Mesenteric fat pad (tissue), 1 donor: ENCODE measurements at places on chromosomes 11 and 22.

- no peak for DNase-seq
Observed at GRCh38 chr22:21030621-21031544, 1.5 kb downstream of the SLC7A4 start.

- no peak for DNase-seq
Observed at GRCh38 chr11:49995565-49995964, 13.2 kb upstream of the OR4C12 start.

DNA sequence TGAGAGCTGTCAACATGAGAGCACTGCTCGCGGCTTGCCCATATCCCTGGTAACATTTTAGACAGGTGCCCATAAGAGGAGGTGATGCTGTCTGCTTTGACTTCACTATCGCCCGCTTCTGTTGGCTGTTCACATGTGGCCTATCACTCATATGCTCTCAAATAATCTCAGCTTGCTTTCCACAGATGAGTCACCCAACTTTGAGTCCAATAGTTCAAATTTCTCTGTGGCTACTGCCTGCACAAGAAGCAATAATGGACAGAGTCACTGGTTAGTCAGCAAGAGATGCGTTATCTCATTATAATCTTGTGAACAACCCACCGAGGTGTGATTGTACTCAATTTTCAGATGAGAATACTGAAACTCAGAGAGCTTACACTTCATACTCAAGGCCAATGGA, 1714.1 kb downstream of the LRRC4C start:
- DNase-seq: no peak

DNA sequence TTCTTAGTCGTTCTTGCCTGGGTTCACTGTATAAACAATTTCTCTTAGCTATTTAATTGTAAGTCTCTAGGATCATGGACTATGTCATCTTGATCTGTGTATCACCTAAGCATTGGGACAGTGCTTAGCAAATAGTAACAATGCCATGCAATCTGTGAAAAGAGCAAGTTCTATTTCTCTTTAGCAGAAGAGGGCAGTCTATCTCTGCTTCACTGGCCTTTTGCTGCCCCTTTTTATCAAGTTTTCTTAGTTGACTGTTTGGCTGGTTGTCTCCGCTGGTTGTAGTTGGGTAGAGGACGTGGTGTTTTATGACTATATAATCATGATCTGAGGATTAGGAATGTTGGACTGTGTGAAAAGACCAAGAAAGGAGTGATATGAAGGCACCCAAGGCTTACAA, 315.0 kb downstream of the JRKL start:
- DNase-seq: no peak

DNA sequence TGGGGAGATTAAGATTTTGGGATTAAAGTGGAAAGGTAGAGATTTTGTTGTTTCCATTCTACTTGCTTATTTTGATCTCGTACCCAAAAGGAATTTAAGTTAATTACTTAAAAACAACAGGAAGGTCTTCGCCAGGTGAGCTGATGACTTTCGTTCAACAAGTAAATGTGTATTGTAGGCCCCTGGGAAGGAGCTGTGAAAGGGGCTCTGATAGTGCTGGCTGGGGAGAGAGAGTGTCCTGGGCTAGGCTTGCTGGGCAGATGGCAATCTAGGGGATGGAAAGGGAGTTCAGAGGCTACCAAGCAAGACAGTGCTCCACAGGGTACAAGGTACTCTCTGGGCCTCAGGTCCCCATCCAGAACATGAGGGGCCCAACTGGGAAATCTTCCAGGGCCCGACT, 189.4 kb downstream of the CEP164 start:
- DNase-seq: no peak

DNA sequence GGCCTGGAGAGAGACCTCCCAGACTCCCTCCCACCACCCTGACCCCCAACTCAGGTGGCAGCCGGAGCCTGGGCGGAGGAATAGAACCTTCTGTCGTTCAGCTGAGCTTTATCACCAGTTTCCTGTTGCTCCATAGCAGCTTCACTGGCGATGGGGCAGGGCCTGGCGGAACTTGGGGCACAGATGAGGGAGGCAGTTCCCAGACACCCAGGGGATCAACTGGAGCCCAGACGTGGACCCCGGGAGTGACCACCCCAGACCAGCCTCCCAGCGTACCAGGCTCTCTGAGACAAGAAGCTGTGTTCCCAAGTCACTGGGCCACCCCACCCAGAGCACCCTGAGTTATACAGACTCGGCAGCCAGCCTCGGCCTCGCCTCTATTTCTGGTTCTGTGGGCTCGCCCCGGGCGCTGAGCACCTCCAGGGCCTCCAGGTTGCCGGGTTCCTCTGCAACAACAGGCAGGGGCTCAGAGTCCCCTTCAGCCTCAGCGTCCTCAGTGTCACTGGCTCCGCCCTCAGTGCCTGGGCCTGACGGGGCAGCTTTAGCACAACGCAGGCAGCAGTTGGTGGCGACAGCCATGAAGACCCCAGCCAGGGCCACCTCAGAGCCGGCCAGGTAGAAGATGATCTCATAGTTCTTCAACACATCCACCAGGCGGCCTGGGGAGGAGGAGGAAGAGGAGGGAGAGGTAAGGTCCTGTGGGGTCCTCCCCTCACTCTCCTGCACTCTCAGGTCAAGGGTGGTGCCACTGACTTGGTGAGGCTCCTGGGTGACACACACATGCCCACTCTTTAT, 5.7 kb downstream of the SLC16A8 start:
- no peak for DNase-seq

- no peak for DNase-seq
Observed at GRCh38 chr11:105741488-105742020, 131.7 kb downstream of the GRIA4 start.

DNA sequence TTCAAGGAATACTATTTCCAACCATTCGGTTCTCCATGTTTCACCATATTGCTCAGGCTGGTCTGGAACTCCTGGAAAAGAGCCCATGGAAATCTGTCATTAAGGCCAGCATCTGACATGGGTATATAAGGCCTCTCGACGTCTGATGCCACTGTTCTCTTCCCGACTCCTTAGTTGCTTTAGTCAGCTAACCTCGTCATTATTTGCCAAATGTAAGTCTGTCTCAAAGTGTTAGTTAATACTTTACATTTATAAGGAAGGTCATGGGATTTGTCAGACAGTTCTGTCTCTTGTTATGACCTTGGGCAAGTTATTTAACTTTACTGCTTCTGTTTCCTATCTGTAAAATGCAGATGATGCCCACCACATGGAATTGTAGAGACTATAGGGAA, 1.6 kb downstream of the MRPL48 start:
- no peak for DNase-seq

- DNase-seq: no peak
Observed at GRCh38 chr11:68355471-68355870, 43.1 kb downstream of the LRP5 start.

- no peak for DNase-seq
Observed at GRCh38 chr11:121348220-121348875, 55.8 kb downstream of the SC5D start.

DNA sequence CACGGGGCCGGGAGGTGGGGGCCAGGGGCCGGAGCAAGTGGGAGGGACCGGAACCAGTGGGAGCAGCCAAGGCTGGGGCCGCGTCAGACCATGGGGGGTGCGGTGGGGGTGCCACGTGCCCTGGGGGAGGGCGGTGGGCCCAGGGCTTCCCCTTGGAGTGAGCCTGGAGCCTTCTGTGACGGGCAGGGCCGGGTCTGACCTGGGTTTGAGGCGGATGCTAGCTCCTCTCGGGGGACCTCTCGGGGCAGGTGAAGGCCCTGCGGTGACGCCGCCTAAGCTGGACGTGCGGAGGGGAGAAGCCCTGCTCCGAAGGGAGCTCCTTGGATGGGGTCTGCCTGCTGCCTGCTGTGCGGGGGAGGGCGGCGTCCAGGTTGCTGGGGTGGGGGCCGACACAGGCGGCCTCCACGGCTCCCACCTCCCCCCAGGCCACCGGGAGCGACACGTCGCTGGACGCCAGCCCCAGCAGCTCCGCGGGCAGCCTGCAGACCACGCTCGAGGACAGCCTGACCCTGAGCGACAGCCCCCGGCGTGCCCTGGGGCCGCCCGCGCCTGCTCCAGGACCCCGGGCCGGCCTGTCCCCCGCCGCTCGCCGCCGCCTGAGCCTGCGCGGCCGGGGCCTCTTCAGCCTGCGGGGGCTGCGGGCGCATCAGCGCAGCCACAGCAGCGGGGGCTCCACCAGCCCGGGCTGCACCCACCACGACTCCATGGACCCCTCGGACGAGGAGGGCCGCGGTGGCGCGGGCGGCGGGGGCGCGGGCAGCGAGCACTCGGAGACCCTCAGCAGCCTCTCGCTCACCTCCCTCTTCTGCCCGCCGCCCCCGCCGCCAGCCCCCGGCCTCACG, 115.0 kb downstream of the CACNA1I start:
- no peak for DNase-seq

DNA sequence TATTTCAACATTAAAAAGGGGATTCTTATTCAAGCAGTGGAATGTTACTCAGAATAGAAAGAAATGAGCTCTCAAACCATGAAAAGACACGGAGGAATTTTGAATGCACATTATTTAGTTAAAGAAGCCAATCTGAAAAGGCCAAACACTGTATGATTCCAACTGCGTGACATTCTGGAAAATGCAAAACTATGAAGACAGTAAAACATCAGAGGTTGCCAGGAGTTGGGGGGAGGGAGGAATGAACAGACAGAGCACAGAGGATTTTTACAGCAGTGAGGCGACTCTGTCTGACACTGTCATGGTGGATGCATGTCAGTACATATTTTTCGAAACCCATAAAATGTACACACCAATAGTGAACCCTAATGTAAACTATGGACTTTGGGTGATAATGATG, 22.9 kb upstream of the THY1 start:
- no peak for DNase-seq

DNA sequence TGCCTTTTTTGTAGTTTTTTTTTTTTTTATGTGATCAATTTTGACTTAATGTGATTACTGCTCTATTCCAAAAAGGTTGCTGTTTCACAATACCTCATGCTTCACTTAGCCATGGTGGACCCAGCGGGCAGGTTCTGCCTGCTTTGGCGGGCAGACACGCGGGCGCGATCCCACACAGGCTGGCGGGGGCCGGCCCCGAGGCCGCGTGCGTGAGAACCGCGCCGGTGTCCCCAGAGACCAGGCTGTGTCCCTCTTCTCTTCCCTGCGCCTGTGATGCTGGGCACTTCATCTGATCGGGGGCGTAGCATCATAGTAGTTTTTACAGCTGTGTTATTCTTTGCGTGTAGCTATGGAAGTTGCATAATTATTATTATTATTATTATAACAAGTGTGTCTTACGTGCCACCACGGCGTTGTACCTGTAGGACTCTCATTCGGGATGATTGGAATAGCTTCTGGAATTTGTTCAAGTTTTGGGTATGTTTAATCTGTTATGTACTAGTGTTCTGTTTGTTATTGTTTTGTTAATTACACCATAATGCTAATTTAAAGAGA, 12.5 kb downstream of the CCND1 start:
- DNase-seq: no peak

DNA sequence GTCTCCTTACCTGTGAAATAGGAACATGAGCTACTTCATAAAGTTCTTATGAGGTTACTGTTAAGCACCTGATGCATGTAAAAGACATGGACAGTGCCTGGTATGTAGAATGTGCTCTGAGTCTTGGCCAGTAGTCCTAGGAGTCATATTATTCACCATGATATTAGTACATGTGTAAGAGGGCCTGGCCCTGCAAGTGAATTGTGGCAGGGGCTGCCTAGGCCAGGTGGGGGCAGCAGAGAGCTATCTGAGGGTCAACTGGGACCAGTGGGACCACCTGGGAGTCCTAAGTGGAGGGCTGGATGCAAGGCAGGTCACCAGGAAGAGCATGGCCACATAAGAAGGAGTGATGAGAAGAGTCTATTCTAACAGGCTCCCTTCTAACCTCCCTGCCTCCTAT, 529.5 kb downstream of the SOX6 start:
- no peak for DNase-seq

DNA sequence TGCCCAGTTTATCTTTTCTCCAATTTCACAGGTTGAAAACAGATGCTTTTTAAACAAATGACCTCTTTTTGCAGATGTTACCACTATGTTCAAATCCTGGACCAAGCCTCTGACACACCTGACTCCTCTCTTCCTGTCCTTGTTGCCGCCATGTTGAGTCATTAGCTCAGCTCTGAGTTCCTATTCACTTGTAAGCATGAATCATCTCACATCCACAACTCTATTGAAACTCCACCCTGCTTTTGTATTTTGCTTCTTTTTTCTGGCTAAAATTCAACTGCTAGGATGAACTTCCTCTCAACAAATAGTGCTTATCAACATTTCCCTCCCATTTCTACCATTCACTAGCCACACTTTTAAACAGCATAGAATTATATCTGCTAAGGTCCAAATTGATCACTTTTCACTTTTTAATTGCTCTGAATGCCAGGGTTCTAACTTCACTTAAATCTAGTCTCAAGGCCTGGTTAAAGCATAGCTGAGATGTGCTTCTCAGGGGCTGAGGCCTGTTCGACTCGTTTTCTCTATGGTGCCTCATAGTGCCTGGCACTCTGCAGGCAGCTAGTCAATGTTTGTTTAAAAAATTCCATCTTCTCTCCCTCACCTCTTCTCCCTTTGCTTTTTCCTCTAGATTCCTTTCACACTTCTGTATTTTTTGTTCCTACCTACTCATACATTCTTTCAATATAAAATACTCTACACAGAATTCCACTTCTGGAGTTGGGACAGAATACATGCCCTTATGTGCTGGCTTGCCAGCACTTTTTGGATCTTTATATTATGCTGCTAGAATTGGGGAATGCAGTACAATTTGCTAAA, 3.9 kb downstream of the JOSD1 start:
- no peak for DNase-seq

GRCh38 chr11:12897390-12897789, 111.7 kb upstream of the RASSF10 start:
- DNase-seq: no peak

DNA sequence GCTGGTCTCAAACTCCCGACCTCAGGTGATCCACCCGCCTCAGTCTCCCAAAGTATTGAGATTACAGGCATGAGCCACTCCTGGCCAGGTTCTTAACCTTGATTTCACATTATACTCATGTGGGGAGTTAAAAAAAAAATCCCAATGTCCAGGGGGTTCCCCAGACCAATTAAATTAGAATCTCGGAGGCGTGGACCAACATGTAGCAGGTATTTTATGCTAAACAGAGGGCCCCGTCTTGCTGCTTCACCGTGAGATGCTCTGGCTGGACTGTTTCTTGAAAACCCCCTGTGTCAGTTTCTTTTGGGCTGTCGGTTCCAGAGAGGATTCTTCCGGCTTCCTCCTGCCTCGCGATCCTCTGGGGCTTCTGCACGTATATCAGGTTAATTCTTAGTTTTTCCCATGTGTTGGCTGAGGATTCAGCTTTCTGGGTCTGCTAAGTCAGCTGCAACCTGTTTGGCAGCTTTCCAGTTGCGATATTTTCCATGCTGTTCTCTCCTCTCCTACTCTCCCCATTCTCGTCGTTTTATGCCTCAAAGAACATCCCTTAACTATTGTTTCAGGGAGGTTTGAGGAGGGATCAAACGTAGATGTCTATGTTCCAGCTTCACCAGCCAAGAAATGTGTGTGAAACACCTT, 50.6 kb upstream of the ACCSL start:
- DNase-seq: no peak
